ENCODE measurements at places on chromosomes 16 and 17.

DNA sequence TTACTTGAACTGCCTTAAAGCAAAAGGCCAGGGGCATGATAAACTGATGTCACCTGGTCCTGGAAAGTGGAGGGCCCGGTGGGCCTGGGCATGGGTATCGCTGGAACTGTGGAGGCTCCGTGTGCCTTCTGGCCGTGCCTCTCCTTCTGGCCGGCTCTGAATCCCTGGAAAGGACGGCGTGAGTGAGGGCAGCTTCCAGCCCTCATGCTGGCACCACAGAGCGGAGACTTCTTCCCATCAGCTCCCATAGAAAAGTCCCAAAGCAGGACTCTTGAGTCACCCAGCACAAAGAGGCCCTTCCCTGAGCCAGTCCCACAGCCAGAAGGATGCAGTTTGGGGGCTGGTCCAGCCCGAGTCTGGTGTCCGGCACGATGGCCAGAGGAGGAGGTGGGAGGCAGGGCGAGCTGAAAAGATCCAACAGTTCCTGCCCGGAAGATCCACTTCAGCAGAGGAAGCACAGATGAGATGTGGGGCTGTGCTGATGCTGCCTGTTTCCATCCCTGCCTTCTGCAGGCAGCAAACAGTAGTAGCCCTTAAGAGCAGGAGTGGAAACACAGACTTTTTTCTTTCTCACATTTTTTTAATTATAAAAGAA is 7.8 kb downstream of the GAA start:
- no peak for DNase-seq

DNA sequence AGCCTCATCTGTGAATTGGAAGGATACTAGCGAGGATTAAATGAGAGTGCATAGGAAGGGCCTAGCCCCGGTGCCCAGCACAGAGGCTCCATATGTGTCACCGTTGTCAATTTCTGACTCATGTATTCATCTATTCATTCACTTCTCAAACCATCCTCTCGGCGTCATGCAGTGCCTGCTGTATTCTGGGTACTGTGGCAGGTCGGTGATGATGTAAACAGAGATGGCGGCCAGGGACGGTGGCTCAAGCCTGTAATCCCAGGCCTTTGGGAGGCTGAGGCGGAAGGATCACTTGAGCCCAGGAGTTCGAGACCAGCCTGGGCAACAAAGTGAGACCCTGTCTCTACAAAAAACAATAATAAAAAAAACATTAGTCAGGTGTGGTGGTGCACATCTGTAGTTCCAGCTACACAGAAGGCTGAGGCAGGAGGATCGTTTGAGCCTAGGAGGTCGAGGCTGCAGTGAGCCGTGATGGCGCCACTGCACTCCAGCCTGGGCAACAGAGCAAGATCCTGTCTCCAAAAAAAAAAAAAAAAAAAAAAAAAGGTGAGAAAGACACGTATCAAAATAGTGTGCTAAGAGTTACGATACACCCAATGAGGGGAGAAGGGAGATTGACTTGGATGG is 4.3 kb upstream of the PPP1R1B start:
- DNase-seq: peak; percentile 40

GRCh38 chr16:89744813-89745212 is 23.5 kb downstream of the ZNF276 start:
- DNase-seq: no peak

GRCh38 chr17:63433746-63434591 is 12.1 kb downstream of the CYB561 start:
- DNase-seq: no peak

DNA sequence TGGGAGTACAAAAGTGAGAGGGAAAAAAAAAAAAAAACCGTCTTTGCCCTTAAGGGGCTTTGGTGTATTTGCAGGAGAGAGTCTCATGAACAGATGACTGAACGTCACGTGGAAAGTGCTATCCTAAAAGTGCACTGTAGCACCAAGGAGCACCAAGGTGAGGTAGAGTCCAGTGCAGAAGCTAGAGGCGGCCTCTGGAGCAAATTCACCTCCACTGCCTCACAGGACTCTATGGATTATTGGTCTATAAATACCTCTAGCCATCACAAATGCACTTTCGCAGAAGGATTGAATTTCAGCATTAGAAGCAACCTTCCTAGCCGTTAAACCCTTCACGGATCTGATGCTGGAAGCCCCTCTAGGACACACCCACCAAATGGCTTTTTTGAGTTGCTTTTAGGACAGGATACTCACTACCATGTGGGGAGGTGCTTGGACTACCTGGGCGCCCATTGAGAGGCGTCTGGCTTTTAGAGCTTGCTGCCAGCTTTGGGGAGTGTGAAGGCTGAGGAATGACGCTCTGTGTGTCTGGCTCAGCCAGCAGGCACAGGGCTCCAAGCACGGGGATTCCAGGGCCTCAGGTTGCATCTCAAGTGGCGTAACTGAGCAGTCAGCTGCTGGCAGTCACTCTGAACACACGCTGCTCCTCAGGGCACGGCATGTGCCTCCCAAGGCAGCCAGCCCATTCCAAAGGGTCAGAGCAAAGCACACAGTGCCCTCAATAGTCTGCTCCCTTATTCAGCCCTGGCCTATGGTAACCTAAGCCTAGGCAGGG is 52.7 kb downstream of the CDRT4 start:
- peak; percentile 61 for DNase-seq

DNA sequence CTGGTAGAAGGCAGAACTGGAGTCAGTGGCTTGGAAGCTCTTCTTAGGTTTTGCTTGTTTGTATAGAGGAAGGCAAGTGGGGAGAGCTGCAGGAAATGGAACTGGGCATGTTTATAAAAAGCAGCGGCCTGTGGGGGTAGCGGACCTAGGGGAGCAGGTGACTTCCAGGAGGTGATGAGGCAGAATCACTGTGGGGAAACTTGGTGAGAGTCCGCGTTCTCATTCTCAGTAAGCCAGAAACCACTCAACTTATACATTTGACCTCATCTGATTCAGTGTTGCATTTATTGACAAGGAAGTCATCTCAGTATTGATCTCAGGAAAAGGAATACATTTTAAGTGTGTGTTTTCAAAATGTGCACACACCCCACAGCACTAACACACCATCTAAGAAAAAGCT is 299.8 kb downstream of the CNTNAP4 start:
- no peak for DNase-seq

DNA sequence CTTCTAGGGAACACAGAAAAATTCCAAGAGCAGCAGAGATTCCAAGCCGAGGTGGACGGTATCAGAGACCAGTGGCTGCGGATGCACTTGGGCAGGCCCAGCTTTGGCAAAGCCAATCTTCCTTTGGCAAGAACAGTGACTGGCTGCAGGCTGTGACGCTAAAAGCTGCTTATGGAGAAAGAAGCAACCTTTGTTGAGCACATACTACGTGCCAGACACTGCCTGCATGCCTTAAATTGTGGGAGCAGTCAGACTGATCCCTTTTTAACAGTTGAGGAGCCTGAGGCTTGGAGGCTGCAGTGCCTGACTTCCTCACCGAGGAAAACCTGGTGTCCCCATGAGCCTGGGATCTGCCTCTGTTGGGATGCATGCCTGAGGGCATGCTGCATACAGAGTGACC is 69.0 kb upstream of the AMZ2 start:
- DNase-seq: no peak

GRCh38 chr17:66633317-66633965 is 201.5 kb upstream of the CACNG5 start:
- DNase-seq: no peak

- peak; percentile 34 for DNase-seq
Observed at GRCh38 chr16:69937465-69937951, 13.6 kb upstream of the CLEC18A start.

- no peak for DNase-seq
Observed at GRCh38 chr16:8611122-8611521, 10.4 kb upstream of the METTL22 start.

DNA sequence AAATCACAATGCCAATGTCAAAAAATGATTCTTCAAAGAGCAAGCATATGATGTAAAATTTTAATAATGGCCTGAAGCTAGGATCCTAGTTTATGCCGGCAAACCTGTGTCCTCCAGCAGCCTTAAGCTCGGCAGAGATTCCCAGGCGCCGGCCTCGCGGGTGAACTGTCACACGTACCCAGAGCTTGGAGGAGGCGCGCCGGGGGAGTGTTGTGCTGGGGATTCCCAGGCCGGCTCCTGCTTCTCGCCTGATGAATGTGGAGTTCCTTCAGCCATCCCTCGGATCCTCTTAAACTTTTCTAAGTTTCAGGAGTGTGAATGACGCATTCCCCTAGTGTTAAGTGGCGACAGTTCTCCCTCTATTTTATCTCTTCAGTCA is 19.1 kb upstream of the NTN1 start:
- no peak for DNase-seq

- DNase-seq: no peak
Observed at GRCh38 chr16:25699069-25699468, 7.3 kb downstream of the HS3ST4 start.

GRCh38 chr17:62109378-62109902 is 44.4 kb upstream of the MED13 start:
- DNase-seq: peak; percentile 93

- DNase-seq: no peak
Observed at GRCh38 chr16:88653596-88654362, 2.9 kb upstream of the CYBA start.

DNA sequence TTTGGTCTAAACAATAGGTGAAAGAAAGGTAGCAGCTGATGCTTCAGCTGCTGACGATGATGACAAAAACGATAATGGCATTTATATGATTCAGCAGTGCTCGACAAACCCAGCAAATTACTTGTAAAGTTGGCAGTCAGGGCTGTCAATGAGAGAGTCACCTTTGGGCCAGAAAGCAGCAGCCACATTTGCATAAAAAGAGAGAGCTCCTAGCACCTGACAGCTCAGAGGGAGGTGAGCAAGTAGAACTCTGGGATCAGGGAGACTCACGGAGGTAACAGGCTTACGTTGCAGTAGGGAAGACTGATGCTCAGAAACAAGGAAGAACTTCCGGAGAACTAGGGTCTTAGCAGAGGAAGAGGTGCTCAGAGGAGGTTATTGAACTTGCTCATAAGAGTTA is 291.9 kb upstream of the ZFHX3 start:
- DNase-seq: no peak

DNA sequence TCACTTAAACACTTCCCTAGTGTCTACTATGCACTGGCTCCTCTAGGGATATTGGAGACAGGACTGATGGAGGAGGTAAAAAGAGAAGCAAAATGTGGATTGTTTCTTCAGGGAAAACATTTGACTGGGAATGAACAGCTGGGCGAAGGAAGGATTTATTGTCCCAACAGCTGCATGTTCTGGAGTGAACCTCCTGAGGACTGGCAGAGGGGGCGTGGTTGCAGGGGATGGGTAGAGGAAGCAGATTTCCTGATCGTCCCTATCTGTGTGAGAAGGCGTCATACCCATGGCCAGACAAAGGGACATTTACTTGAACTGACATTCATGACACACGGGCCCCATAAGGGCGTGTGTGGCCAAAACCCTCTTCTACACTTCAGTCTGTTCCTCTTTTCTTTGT is 321.5 kb downstream of the MAP2K4 start:
- DNase-seq: no peak

GRCh38 chr17:39979893-39980350 is 685 bp upstream of the PSMD3 start:
- peak; percentile 58 for DNase-seq

GRCh38 chr16:57262841-57263540 is 17.9 kb downstream of the ARL2BP start:
- no peak for DNase-seq

DNA sequence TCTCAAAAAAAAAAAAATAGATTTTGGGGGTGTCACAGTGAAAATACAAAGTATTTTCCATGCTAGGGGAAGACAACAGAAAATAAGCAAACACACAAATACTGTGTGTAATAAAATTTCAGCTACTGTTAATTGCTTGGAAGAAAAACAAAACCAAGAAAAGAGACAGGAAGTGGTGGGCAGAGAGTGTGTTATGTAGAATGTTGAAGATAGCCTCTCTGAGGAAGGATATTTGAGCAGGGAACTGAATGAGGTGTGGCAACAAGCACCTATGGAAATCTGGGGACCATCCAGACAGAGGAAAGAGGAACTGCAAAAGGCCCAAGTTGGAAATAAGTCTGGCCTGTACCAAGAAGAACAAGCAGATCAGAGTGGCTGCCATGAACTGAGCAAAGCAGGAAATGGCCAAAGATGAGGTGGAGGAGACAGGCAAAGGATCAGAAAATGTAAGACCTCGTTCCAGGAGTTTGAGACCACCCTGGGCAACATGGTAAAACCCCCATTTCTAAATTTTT is 7.8 kb upstream of the USP31 start:
- DNase-seq: no peak

GRCh38 chr16:17529982-17530760 is 59.4 kb upstream of the XYLT1 start:
- no peak for DNase-seq

DNA sequence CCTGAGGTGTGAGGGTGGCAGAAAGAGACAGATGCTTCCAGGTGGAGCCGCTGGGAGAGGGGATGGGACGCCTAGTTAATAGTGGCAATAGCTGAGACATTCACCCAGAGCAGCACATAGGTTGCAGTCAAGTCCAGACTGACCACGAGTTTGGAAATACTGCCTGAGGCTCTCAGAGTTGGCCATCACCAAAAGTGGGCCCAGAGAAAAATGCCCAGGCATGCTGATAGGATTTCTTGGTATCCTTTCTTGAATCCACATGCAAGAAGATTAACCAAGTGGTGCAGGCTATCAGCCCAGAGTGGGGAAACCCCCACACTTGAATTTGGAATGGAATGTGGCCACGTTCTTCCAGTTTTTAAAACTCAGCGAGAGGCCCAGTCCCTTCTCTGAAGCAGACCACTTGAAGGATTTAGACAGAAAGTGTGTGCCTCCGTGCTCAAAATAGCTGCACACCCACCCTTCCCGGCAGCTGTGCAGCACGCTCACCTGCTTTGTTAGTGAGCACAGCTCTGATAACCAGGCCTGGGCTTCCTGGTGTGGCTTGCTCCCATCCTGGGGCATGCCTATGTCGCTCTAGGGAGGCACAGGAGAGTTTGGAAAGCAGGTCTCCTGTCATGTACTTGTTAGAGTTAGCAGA is 35.7 kb downstream of the PLD6 start:
- DNase-seq: no peak

DNA sequence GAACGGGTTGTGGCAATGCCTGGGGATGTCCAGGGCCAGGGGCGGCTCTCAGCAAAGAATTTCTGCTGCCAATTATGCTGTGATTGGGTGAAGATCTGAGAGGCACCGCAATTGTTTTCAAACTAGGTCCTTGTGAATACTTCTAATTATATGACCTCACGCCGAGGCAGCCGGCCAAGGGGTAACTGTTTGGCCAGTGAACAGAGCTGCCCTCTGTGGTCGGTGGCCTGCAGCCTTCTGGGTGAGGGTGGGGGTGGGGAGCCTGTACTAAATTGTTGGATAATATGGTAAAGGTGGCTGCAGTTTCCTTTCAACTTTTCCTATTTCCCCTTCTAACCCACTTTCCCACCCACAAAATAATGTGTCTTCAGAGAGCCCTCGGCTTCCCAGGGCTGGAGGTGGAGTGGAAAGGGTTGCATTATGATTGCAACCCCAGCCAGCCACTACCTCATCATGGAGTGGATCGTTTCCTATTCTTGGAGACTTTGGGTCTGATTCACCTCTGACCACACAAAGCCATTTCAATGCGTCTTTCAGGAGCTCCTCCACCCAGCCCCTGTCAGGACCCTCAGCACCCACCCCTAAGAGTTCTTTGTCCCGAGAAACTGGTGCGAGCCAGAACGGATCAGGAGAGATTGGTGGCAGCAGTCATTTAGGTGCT is 2.0 kb upstream of the DNAI2 start:
- DNase-seq: no peak

GRCh38 chr17:78426293-78426879 is 47.9 kb downstream of the PGS1 start:
- DNase-seq: no peak

- no peak for DNase-seq
Observed at GRCh38 chr17:62675260-62675659, 47.8 kb downstream of the MRC2 start.

Measured in NCI-H524 (cell line).